Left lung (tissue), 14 donors: ENCODE measurements at places on chromosomes 2 and 18. TPM values are rescaled to one million over a fixed set of nuclear protein-coding genes. Genes with fewer than 3 reads are reported as not detected.
A peak's percentile ranks its signal among the peaks of the same experiment; 100 is the strongest.

DNA sequence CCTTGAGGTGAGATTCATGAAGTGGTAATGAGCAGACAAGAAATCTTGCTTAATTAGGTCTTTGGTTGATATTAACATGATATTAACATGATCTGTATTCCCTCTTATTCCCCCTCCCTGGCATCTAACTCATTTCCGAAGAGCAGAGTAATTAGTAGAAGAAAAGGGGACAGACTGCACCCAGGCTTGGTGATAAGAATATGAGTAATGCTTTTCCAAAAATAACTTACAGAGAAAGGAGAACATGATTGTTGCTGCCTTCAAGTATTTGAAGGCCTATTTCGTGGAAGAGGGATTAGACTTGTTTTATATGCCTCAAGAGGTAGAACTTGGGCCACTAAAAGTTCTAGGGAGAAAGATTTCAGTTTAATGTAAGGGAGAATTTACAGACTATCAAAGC lies 130.6 kb upstream of the ATP5MC3 start:
- no peak for DNase-seq

Gene EGR4
- total RNA-seq = not detected

DNA sequence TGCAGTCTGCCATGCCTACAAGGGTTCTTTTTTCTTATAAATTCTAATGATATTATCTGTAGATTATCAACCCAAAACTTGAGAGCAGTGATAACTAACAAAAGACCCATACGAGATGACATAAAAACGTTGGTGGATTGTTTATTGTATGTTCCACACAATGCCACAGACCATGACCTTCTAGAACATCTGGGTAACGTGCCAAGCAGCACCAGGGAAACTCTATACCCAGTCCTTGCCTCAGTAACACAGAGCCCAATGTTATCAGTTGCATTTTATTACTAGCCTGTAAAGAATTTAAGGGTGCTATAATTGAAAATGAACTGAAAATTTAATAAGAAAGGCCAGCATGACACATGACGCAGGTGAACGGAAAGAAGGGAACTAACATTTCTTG lies 99.1 kb upstream of the UGP2 start:
- no peak for DNase-seq

- no peak for DNase-seq
Measured at GRCh38 chr18:42893977-42894376, 221.5 kb downstream of the RIT2 start.

GRCh38 chr2:202109737-202110184 lies 36.7 kb downstream of the KIAA2012 start:
- DNase-seq = no peak

DNA sequence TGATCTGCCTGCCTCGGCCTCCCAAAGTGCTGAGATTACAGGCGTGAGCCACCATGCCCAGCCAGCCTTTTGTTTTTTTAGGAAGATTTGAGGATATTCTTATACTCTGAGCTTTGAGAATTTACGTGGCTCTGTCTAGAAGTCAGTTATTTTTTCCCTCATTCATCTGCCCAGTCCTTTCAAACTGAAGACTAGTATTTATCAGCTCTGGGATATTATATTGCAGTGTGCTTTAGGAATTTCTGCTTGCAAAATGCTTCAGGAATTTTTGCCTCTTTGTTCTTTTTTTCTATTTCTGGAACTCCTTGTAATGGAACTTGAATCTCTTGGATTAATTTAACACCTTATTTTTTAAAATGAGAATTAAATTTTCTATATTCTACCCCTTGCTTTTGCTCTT lies 22.6 kb downstream of the ACSL3 start:
- DNase-seq = no peak

DNA sequence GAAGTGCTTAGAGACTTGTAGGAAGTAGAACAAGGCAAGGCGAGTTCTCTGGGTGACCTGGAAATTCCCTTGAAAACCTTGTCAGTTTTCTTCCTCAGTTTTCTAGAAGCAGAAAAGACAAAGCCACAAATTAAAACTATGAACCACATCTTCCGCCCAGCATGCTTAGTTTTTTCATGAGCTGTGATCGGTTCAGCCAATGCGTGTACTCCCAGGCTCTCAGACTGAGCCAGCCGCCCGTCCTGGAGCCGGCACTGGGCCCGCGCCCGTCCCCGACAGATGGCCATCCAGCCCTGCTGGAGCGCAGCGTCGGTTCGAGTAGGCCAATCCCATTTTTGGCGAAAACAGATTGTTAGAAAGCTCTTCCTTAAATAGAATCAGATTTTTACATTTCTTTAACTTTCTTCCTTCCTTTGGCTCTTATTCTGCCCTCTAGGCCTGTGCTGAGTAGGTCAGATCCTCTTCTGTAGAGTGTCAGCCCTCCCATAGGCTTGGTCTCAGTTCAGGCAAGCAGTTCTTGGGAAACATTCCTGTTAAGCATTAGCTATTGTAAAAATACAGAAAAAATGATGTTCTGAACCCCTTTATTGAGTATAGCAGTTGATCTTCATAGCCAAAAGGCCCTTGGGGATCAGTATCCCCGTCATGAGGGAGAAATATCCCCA lies 112.5 kb downstream of the NCK2 start:
- DNase-seq = no peak

DNA sequence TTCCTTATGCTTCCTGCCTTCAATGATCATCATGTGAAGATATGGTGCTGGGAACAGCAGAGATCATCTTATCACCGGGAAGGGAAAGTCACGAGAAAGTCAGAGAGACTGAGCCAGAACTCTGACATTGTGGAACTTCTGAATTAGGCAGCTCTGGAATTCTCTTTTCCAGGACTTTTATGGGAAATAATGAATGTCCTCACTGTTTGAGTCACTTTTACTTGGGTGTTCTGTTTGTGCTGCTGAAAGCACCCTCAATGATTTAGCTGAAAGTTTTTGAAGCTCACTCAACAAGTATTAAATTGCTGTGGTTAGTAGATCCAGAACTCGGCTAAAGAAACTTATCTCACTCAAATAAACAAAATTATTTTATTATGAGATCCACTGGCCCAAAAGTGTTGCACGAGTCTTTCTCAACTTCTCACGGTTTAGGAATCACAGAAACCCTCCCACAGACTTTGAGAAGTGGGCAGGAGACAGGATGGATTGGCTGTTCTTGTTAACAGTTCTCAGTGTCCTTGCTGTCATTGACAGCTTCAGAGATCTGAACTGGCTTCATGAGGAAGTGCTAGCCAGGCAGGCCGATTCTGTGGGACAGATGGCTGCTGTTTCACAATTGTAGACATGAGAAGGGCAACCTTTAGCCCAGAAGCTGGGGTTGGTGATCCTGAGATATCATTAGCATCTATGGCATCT lies 26.4 kb upstream of the ATRAID start:
- DNase-seq = no peak

DNA sequence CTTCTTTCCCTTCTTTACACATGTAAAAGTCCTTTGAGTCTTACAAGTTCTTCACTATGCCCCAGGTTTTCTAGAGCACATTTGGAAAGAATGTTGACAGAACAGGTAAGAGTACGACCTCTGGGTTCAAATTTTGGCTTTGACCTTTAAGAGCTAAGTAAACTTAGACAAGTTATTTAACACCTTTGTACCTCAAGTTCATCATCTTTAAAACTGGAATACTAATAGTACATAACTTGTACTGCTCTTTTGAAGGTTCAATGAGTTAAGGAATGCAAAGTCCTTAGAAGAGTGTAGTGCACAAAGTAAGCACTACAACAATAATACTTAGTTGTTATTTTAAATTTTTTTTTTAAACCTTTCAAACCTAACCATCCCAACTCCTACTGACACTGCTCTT lies 156.6 kb downstream of the TMEFF2 start:
- no peak for DNase-seq

DNA sequence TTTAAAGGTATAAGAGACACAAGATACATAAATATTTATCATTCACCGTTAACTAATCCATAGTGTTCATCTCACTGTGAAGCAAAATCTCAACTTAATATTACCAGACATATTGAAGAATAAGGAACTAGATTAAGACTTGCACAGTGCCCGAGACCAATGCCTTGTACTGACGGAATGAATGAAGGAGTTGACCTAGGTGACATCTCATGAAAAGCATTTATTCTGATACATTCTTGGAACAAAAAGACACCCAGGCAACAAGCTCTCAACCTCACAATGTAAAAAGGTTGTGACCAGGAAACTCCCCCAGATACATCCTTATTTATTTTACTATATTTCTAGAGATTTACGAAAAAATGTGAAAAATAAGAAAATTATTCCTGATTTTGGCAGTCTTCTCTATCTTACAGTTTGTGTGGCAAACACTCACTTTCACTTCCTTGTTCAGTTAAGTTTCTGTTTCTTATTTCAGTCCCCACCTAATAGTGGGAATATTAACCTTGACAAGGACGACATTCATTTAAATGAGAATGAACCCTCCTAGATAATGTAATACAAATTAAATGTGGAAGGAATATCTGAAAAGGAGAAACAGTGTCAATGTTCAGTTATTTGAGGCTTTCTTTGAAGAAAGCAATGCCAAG lies 28.4 kb downstream of the M1AP start:
- DNase-seq = no peak

Gene COL4A3
- total RNA-seq = 12.9 TPM

DNA sequence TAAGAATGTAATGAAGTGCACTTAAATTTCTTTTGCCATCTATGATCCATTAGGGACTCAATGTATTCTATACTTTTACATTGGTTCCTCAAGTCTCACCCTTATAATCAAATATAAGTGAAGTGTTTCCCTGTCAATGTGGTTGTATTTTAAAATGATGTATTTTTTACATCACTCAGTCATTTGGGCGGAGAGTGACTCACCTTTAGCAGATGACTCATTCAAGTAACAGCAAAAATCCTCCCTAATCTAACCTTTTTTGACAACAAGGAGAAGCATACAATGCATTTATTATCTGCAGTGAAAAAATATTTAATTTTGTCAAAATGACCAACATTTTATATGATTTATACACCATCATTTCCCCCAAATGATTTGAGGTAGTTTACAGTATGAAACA lies 94.4 kb downstream of the FANCL start:
- no peak for DNase-seq

Gene CFAP65
- total RNA-seq = not detected

GRCh38 chr18:5294113-5294456 lies 1.4 kb downstream of the ZBTB14 start:
- DNase-seq = no peak

DNA sequence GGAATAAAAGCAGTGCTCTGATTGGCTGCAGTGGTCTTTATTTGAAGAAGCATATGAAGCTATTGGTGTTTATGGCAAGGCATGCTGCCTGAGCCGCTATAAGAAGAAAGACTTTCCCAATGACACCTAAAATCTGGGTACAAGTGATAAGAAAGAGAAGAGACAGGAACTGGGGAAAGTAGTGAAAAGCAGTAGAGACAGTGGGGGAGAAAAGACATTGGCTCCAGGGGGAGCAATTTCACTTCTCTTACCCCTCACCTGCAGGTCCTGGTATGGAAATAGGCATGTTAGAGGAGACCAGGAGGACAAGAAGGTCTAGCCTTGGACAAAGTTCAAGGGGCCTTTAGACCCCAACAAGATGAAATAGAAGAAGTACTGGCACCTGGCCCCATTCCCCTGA lies 47.1 kb downstream of the PLCL1 start:
- DNase-seq = no peak

- DNase-seq = no peak
Measured at GRCh38 chr2:233991196-233991595, 59.3 kb upstream of the SPP2 start.

GRCh38 chr2:99900556-99900955 lies 241.8 kb downstream of the AFF3 start:
- DNase-seq = peak; percentile 19

DNA sequence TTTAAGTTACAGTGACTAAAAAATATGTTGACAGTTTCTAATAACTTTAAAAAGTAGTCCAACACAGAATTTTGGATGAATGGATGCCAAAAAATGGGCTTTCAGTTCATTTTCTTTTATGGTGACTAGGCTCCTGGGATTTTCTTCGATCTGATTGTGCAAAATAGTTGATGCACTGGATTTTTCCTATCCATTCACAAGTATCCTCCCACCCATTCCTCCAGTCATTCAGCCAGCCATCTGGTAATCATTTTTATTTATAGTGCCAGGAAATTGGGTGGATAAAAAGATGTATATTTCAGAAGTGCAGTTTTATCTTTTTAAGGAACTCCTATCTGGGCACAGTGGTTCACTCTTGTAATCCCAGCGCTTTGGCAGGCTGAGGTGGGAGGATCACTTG lies 175.1 kb downstream of the PTPRM start:
- no peak for DNase-seq

DNA sequence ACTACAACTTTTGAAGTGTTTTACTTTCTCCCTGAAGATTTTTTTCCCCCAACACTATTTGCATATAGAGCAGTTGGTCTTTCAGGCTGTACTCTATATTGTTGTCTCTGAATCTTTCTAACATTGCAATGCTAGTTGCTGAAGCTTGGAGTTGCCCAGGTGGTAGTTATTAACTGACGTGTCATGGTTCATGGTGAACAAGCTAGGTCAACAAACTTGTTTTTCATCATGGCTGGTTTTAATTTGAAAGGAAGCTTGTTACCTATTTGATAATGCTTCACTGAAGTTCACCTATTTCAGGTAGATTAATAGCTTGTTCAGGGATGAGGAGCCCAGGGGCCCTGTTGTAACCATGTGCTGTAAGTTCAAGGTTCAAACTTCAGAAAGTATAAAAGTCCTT lies 158.8 kb upstream of the ZEB2 start:
- no peak for DNase-seq

DNA sequence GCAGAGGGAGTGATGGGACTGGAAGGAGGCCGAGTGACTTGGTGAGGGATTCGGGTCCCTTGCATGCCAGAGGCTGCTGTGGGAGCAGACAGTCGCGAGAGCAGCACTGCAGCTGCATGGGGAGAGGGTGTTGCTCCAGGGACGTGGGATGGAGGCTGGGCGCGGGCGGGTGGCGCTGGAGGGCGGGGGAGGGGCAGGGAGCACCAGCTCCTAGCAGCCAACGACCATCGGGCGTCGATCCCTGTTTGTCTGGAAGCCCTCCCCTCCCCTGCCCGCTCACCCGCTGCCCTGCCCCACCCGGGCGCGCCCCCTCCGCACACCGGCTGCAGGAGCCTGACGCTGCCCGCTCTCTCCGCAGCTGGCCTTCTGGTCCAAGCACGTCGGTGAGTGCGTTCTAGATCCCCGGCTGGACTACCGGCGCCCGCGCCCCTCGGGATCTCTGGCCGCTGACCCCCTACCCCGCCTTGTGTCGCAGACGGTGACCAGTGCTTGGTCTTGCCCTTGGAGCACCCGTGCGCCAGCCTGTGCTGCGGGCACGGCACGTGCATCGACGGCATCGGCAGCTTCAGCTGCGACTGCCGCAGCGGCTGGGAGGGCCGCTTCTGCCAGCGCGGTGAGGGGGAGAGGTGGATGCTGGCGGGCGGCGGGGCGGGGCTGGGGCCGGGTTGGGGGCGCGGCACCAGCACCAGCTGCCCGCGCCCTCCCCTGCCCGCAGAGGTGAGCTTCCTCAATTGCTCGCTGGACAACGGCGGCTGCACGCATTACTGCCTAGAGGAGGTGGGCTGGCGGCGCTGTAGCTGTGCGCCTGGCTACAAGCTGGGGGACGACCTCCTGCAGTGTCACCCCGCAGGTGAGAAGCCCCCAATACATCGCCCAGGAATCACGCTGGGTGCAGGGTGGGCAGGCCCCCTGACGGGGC lies 4.6 kb downstream of the PROC start:
- no peak for DNase-seq

- DNase-seq = no peak
Measured at GRCh38 chr18:74380916-74381315, 65.3 kb downstream of the C18orf63 start.
